GM12892 (cell line): ENCODE measurements at places on chromosomes 3 and 15.

- no peak for DNase-seq
These were observed 5.7 kb upstream of the PLSCR1 start for GRCh38 chr3:146550070-146550615.

DNA sequence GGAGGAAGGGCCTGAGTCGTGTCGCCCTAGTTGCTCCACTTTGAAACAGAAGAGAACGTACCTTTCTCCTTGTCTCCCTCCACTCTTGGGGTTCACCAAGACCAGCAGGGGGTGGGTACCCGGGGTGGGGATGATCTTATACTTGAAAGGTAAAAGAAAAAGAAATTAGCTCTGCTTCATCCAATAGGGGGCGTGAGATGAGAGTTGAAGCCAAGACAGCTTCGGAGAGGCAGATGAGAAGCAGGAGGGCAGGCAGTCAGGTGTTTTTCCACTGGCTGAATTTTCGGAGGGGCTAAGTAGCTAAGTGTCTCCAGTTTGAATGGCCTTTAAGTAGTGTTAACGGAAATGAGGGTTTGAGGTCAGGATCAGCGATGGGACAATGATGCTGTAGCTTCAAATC is 100.4 kb downstream of the DGKG start:
- no peak for DNase-seq

DNA sequence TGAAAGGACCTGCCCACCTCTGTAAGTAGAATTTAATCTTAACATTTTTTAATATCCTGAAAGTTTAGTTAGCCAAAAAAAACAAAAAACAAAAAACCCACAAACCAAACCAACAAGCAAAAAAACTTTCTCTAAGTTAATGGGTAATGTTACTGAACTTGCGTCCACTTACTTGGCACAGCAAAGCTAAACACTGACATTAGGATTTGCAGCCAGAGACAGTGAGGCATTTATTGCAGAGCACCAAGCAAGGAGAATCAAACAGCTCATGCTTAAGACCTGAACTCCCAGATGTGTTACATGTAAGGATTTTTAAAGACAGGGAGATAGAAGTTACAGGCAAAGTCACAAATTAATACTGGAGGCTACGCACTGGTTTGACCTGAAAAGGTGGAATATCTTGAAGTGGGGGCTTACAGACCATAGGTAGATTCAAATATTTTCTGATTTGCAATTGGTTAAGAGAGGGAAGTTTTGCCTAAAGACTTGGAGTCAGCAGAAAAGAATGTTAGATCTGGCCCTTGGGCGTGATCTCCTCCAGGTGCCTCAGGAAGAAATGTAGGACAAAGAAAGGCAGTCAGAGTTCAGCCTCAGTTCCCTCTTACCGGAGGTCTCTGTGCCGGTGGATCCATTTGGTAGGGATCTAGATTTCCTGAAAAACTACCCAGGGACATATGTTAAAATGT is 205.0 kb downstream of the ADAMTSL3 start:
- no peak for DNase-seq

- no peak for DNase-seq
These were observed 678.7 kb upstream of the CFAP20DC start for GRCh38 chr3:59728587-59728908.

- DNase-seq = no peak
These were observed 23.4 kb downstream of the BOC start for GRCh38 chr3:113234688-113235260.

DNA sequence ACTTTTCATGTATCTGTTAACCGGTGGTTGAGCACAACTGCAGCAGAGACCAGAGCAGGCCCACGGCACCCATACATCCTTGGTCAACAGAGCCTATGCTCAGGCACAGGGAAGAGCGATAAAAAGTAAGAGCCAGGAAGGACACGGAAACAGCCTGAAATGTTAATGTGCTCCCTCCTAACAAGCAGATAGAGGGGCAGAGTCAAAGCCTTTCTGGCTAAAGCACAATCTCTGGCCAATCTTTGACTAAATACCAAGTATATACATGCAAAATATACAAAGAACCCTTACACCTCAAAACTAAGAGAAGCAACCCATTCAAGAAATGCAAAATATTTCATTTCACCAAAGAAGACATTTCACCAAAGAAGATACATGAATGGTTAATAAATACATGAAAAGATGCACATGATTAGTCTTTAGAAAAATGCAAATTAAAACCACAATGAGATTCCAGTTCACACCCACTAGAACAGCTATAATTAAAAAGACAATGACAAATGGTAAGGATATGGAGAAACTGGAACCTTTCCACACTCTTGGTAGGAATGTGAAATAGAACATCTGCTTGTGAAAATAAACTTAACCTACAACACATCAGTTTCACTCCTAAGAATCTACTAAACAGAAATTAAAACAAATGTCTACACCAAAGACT is 88.0 kb downstream of the OSBPL10 start:
- DNase-seq = no peak

DNA sequence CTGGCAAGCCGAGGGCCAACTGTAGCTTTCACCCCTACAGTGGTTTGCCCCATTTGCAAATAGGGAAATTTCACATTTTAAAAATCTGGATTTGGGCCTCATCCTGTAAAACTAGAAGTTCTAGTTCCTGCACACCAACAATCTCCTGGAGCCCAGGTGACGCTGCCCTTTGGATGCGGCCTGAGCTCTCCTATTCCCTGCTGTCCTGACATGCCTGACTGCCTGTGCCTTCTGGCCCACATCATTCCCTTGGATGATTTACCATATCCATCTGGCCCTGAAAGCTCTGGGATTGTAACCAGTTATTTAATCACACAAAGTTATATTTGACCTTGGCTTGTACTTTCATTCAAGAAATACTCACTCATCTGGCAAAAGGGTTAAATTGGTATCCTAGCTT is 272.3 kb downstream of the ARRDC4 start:
- no peak for DNase-seq

DNA sequence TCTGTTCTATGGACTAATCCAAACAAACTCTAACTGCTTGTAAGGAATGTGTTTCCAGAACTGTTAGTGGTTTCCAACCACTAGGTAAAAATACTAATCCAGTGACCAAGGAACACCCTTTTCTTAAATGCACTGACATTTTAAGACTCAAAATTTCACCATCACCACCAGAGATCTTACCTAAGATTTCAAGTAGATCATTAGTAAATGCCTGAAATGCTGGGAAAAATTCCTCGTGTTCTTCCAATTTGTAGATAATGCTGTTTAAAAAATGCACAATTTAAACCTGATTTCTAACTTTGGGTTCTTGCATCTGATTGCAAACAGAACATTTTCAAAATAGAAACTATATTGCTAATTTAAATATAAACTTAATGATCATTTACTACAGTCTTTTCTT is 63.4 kb downstream of the ESYT3 start:
- no peak for DNase-seq

DNA sequence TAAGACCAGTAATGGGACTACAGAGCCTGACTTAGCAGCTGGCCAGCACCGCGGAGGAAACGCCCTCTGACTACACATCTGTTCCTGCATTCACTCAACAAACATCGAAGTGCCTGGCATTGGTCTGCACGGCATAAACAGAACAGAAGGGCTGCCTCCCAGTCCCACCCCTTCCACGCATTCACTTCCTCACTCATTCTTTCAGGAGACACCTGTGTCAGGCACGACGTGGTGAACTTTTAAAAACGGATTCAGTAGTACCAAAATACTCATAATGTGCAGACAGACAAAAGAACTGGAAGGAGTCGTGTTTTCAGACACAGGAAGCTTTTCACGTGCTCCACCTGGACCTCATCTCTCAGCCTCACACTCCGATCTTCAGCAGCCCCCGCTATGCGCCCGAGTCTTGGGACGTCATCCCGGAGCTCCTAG is 123.3 kb downstream of the XXYLT1 start:
- peak; percentile 44 for DNase-seq
